ENCODE measurements at places on chromosomes 2 and 18.

DNA sequence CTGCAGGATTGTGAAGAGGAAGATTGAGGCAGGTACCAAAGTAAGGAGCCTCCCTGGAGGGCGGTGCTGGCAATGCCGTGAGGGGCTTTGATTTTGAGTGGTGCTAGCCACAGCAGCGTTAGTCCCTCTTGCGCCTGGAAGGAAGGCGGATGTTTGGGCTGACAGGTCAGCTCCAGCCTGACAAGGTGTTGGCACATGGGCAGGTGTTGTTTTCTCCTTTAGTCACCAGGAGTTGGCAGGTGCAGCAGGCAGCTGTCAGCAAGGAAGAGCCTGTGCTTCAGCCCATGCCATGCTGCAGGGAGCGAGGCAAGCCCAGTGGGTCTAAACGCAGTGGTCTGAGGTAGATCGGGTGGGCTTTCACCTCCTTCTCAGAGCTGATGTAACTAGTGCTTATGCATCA is 8.5 kb downstream of the SEC11C start:
- no peak for DNase-seq

- DNase-seq: no peak
Measured at GRCh38 chr2:68368654-68369336, 3.7 kb downstream of the PLEK start.

- no peak for DNase-seq
Measured at GRCh38 chr2:200862532-200863000, 1.9 kb downstream of the CLK1 start.

DNA sequence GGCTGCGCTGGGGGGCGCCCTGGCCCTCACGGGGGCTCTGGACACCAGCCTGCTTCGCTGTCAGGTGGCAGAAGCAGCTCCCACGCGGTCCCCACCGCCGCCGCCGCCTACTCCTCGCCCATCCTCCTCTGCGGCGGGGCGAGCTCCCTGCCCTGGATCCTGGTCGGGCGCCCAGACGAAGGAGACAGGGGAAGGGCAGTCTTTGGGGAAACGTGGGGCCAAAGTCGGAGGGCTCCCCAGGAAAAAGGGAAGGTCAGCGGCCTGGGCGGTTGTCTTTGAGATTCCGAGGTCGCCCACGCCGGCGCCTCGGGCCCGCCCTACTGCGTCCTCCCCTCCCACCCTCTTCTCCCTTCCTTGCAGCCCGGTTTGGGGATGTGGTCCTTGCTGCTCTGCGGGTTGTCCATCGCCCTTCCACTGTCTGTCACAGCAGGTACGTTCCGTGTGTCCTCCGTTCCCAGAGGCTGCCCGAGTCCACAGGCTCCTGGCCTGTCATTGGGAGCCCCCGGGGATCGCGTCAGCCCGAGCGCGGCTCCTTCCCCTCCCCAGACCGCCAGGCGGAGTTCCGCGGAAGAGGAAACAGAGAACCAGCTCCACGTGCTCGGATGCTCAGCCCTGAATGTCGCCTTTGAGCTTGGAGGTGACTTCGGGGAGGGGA is 800 bp downstream of the IL1RL2 start:
- peak; percentile 62 for DNase-seq

DNA sequence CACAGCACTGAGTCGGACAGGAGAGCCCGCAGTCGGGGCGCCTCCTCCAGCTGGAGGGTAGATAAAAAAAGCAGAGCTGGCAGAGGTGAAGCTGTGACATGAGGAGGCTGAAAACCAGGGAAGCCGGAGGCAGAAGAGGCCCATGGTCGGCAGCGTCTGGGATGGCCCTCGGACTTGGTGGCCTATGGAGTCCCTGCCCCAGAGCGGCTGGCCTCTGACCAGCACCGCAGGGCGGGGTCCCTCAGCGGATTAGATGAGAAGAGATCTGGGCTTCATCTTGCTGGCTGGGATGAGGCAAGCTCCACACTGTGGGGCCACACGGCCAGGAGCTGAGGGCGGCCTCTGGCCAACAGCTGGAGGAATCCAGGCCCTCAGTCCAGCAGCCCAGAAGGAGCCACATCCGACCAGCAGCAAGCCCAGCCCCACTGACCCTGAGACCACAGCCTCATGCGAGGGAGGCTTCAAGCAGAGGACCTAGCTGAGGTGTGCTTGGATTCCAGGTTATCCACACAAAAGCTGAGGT is 174.1 kb downstream of the EIPR1 start:
- DNase-seq: no peak

GRCh38 chr2:207885010-207885409 is 115.3 kb upstream of the FZD5 start:
- DNase-seq: no peak

DNA sequence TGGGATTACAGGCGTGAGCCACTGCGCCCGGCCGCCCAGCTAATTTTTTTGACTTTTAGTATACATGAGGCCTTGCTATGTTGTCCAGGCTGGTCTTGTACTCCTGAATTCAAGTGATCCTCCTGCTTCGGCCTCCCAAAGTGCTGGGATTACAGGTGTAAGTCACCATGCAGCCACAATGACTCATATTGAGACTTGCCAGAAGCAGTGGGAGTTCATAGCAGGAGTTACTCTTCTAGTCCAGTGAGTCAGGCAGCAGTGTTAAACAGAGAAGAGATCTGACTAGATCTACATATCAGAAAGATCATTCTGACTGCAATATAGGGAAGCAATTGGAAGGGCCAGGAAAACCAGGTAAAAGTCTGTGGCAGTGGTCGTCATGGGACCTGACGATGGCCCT is 1.5 kb upstream of the FLACC1 start:
- DNase-seq: no peak

DNA sequence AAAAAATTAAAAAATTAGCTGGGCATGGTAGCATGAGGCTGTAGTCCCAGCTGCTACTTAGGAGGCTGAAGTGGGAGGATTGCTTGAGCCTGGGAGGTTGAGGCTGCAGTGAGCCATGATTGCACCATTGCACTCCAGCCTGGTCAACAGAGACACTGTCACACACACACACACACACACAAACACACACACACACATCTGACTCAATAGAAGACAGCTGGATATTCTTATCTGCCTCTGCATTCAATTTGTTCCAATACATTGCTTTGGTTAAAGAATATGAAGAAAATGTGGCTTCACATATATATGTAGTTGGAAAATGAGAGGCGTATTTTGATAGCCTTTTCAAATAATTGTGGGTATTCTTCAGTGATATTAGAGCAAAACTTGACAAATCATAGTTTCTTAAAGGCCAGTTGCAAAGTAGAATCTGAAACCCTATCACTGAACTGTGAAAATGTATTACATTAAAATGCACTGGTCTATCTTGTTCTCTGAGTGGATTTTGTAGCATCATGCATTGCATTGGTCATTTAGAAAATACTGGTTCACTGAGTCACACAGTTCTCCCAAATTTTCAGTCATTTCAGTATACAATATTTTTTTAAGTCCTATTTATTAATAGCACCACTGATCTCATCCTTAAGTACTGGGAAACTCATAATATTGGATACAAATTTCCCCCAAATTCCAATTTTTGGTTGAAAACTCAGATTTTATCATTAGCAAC is 140.9 kb downstream of the MCFD2 start:
- DNase-seq: no peak

DNA sequence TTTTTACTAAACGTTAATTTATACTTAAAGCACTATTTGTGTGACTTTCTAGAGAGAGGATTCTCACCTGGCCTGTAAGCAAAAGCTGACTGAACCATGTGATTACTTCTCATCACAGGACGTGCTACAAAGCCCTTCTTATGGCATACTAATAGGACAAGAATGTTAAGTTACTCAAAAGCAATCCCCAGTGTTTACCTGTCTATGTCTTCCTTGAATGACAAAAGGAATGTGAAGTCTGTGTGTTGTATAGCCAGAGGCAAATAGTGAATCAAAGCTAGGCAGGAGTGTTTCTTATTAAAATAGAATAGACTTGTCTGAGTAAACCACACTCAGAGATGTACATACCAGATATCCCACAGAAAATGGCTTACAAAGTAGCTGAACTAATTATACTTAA is 1465.5 kb downstream of the SUCLG1 start:
- DNase-seq: no peak

- DNase-seq: no peak
Measured at GRCh38 chr2:143828763-143829537, 691.0 kb downstream of the ZEB2 start.

DNA sequence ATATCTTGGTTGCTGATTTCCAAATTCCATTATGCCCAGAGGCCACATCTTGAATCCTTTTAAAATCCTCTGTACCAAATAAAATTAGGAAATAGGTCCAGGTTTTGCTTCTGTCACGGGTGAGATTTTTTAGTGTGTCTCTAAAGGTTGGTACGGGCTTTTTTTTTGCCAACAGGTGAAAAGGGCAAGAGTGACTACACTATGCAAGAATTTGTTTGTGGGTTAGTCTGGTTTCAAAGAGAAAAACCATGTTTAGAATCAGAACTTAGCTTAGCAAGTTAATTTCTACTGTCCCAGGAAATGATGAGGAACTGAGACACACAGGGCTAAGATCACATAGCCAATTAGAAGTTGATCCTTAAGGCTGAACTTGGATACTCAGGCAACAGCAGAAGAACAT is 41.7 kb downstream of the POLR1A start:
- no peak for DNase-seq

- no peak for DNase-seq
Measured at GRCh38 chr2:207694811-207695281, 16.6 kb upstream of the CCNYL1 start.

GRCh38 chr2:113282747-113283533 is 4.2 kb upstream of the PAX8 start:
- DNase-seq: peak; percentile 96

- no peak for DNase-seq
Measured at GRCh38 chr2:111535404-111535803, 348.6 kb downstream of the ANAPC1 start.

- no peak for DNase-seq
Measured at GRCh38 chr2:29844713-29845326, 76.6 kb downstream of the ALK start.

- no peak for DNase-seq
Measured at GRCh38 chr2:64784168-64785061, 130.7 kb upstream of the SERTAD2 start.

DNA sequence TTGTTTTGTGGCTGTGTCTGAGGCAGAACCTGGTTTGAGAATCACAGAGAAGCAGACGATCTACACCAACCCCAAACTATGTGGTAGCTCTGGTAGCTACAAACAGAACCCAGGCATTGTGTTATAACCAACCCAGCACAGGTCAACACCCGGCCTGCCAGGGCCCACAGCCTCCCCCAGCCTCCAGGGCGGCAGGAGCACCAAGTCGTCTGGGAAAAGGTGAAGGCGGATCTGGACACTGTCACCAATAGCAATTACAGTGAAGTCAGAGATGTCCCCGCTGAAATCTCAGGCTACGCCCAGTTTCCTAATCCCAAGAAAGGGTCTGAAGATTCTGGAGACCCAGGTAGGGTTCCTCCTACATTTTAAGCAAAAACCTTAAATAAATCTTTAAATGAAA is 3.6 kb downstream of the HJURP start:
- DNase-seq: no peak

DNA sequence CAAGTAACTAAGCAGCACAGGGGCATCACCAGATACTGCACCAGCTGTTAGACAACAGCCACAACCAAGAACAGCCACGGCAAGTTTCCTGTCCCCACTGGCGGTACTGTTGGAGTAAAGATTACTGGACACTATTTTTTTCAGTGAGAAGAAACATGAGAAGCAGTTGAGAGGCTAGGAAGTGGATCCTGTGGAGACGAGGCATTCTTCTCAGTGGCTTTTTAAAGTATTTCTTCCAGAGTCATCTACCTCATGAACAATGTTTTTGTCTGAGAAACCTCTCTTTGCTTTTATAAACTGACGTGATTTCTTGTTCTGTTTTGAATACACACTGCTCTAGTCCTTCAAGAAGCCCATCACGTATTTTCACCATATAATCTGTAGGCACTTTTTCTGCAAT is 18.8 kb downstream of the TM4SF20 start:
- DNase-seq: no peak

DNA sequence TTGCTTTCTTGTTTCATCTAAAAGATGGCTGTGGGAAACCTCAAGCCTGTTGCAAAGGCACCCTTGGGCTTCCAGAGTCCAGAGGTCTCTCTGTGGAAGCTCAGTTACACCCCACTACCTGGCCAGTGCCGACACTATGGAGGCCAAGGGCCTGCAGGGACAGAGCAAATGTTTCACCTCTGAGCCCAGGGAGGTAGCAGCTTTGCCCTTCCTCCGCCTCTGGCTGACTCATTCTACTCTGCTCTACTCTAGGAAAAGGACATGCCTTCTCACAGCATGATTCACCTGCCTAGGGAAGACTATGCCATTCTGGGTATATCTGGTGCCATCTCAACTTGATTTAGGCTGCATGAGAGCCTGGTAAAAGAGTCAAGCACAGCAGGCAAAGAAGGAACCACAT is 12.2 kb downstream of the MYOM1 start:
- DNase-seq: no peak

- DNase-seq: no peak
Measured at GRCh38 chr2:105104208-105104731, 66.4 kb downstream of the MRPS9 start.

DNA sequence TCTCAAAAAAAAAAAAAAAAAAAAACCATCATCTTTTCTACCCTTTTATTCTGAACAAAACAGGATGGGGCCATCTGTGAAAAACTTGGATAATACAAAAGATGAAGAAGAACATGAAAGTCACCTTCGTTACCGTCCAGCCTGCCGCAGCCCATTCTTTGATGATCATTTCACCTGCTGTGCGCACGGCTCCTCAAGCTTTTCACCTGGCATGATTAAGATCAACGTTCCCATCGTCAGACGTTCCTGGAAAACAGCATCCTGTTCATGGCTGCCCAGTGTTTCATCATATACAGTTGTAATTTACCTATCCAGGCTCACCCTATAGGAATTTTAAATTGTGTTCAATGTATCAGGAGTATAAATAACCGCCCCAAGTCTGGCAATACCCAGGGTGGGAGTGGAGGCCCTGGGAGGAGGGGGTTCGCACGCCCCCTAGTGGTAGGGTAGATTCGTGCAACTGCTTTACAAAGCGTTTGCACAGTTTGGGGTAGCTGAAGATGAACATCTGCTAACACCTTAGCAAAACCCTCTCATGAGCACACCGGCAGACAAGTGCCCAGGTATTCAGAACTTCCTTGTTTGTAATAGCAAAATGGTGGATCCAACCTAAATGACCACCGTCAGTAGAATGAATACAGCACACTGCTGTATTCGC is 49.0 kb upstream of the GLI2 start:
- DNase-seq: no peak

DNA sequence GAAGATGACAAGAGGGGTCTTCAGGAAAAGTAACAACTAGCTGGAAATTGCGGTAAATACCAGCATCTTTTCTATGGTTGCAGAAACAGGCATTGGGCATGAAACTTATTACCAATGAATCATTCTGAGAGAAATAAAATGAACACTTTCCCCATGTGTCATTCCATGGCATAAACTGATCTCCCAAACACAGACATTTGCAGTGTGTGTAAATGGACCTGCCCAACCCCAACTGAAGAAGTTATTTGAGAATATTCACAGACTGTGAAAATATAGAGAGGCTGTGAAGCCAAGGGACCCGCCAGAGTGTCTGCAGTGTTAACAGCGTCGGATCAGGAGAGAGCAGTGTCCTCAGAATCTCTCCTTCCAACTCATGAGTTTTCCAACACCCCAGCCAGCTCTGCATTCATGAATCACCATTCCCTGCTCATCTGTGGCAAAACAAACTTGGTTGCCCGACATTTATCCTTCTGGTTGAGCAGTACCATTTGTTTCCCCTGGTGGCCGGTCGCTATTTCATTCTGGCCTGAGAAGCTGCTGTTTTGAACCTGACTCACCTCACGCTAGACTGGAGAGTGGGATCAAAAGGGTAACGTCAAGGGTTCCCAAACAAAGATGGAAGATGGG is 238.4 kb downstream of the PID1 start:
- DNase-seq: no peak

All from left lobe of liver (tissue), 2 donors.